ENCODE measurements at places on chromosomes 5 and 9. TPM values are rescaled to one million over a fixed set of nuclear protein-coding genes. Genes with fewer than 3 reads are reported as not detected.

DNA sequence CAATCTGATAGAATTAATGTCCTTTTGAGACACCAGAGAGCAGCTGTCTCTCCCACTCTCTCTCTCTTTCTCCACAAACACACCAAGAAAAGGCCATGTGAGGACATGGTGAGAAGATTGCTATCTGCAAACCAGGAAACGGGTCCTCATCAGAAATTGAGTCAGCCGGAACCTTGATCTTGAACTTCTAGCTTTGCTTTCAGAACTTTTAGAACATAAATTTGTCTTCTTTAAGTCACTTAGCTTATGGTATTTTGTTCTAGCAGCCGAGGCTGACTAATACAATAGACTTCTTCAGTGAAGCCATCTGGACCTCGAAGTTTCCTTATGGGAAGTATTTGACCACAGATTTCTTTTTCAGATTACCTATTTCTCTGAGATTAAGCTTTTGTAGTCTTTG is 18.1 kb downstream of the NEUROG1 start:
- DNase-seq, result no peak

DNA sequence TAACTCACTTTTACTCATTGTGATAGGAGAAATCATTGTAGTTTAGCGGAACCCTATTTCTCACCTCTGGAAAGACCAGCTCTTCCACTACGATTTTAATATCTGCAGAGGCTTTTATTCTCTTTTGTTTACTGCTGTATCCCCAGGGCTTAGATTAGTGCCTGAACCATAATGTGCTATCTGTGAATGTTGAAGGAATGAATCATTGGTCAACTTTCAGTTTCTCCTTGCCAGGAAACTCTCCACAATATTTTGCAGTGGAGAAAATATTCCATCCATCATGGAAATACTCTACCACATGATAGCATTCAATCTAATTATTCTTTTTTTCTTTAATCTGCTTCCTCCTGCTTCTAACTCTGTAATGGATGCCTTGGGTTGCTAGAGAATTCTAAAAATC is 263.5 kb upstream of the PTPRD start:
- peak; percentile 17 for DNase-seq

- no peak for DNase-seq
Measured at GRCh38 chr9:118595719-118596305, 773.4 kb downstream of the BRINP1 start.

GRCh38 chr5:170070556-170071412 is 34.9 kb upstream of the FOXI1 start:
- peak; percentile 11 for DNase-seq

DNA sequence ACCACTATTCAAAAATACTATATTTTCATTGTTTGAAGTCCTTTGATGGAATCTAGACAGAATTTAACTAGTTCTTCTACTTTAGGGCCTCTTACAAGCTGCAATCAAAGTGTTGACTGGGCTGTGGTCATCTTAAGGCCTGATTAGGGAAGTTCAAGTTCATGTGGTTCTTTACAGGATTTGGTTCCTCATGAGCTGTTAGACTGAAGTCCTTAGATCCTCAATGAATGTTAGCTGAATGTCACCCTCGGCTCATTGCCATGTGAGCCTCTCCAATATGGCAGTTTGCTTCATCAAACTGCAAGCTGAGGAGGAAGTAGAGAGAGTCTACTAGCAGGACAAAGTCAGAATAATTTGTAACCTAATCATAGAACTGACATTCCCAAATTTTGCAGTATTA is 135.1 kb downstream of the CSNK1G3 start:
- DNase-seq, result no peak

GRCh38 chr9:15080401-15080800 is 170.2 kb upstream of the FREM1 start:
- no peak for DNase-seq

GRCh38 chr9:7172154-7173115 is 414.7 kb downstream of the KDM4C start:
- DNase-seq, result peak; percentile 4

DNA sequence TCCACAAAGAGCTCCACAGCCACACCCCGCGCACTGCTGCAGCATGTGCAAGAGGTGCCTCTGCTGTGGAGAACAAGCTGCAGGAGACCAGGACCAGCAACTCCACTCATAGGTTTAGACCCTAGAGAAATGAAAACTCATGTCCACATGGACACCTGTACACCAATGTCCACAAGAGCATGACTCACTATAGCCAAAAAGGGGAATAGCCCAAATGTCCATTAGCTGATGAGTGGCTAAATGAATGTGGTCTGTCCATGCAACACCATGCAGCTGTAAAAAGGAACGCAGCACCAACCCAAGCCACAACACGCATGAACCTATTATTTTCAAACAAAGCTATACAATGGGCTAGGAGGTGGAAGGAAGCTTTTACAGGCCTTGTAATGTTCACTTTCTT is 18.1 kb downstream of the DYNC2I2 start:
- DNase-seq, result no peak

DNA sequence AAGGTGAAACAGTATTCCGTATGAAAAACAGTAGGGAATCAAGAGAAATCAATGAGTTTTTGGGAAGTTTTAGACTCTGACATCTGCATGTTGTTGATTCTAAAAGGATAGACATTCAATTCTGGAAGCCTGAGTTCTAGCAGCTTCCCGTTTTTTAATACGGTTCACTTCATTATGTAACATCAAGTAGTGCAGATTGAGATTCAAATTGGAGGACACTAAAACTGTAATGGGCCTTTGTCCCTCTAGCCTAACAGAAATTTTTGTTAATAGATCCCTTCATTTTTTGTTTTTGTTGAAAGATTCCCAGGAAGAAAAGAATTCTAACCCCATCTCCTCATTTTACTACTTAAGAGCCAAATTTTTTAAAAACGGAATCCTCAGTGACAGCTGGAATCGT is 384.6 kb downstream of the SH3GL2 start:
- DNase-seq, result no peak

DNA sequence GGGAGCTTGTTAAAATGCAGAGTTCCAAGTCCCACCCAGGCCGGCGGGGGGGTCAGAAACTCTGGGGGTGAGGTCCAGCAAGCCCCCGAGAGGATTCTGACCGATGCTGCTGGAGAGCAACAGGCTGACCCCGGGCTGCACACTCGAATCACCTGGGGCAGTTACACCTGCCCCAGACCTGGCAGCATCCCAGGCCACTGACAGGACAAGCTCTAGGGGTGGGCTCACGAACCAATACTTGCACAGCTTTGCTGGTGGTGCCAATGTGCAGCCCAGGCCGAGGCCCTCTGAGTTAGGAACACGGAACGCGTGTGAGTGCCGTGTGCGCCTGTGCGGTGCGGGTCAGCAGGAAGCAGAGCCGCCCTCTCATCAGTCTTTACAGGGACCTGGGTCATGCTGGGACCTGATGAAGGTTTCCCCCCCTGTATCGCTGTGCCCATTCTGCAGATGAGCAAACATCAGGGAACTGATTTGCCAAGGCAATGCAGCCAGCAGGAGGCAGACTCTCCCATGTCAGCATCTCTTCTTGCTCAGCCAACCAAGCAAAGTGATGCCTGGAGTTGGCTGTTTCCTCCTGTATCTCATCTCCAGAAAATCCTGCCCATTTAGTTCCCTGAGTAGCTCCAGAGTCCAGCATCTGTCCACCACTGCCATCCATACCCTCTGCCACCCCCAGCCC is 16.3 kb downstream of the FAM163B start:
- DNase-seq, result no peak

- no peak for DNase-seq
Measured at GRCh38 chr5:143205883-143206195, 197.6 kb downstream of the NR3C1 start.

GRCh38 chr5:129103397-129103796 is 8.8 kb downstream of the ISOC1 start:
- no peak for DNase-seq

DNA sequence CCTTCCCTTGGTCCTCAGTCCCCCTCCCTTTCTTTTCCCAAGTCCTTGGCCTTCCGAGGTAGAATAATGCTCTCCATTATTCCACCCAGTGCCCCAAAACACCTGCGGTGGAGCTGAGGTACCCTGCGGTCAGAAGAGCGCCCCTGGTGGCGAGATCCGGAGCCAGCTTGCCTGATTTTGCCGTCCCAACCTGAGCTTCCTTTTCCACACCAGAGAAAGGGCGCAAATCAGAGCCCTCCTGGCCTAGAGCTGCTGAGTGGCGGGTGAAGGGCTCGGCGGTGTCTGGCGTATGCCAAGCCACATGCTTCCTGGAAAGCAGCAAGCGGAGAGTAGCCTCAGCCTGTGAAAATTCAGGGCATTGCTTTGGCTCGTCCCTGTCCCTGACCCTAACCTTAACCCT is 21.1 kb upstream of the CARTPT start:
- DNase-seq, result no peak

DNA sequence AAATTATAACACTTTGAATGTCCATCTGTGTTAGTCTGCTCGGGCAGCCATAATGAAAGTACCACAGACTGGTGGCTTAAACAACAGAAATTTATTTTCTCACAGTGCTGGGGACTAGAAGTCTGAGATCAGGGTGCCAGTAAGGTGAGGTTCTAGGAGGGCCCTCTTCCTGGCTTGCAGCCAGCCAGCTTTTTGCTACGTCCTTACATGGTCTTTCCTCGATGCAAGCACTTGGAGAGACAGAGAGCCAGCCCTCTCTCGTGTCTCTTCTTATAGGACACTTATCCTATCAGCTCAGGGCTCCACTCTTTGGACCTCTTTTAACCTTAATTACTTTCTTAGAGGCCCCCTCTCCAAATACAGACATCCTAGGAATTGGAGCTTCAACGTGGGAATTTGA is 351.8 kb downstream of the SPOCK1 start:
- no peak for DNase-seq

- no peak for DNase-seq
Measured at GRCh38 chr5:157108976-157109375, at the start of gene HAVCR2. Gene HAVCR2, minus strand, starts transcription at chr5:157109044. Its CDS starts 61 bp downstream, at chr5:157108983.

DNA sequence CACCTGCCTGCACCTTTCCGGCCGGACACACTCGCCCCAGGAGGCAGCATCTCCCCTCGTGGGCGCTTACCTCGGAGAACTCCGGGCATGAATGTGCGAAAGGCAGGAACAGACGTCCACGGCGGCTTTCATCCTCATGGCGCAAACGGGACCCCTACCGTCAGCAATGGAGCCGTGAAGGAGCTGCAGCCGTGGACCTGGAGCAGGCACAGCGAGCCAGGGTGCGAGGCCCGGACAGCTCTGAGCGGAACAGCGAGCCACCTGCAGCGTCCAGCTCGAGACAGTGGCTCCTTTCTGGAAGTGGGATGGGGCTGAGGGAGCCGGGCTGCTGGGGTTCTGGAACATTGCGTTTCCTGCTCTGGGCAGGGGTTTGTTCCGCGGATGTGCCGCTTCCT is 7.8 kb upstream of the SLC6A19 start:
- no peak for DNase-seq

GRCh38 chr9:122453677-122454135 is 24.0 kb downstream of the OR1J1 start:
- DNase-seq, result peak; percentile 23

DNA sequence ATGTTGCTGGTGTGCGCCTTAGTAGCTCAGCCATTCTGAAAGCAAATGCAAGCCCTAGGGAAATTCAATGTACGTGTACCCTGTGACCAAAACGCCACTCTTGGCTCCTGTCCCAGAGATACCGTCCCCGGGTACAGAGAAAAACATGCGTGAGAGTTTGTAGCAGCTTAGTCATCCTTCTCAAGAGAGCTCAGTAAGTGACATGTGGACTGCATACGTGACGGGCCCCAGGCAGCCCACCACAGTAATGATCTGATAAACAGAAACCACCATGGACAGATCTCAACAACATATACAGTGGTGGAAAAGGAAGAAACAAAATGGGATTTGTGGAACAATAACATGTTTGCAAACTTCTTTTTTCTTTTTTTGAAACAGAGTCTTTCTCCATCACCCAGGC is 45.1 kb downstream of the S1PR3 start:
- no peak for DNase-seq

DNA sequence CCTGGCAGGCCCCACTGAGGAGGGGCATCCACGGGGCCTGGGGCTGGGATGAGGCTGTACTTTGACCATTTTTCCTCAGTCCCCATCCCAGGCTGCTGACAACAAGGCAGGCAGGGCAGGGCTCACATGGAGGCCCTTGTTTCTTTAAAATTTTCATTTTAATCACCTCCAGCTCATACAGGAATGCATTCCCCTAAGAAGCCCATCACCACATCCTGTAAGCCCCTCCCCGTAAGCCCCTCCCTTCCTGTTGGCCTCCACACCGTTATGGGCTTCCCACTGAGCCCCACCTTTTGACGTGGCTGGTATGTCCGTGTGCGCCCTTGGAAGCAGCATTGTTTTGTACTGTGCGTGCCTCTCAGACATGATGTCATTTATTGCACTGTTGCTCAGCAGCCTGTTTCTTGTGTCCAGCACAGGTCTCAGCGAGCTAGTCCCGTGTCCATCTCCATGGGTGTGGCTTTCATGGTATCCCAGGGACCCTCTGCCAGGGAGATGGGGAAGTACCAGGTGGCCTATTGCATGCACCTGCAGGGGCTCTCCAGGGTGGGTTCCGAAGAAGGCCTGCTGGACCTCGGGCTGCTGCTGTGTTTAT is 22.4 kb downstream of the PHF2 start:
- no peak for DNase-seq

GRCh38 chr5:43270645-43271044 is 42.6 kb downstream of the HMGCS1 start:
- DNase-seq, result no peak

GRCh38 chr5:127012916-127013315 is 17.4 kb downstream of the MARCHF3 start:
- DNase-seq, result peak; percentile 83

DNA sequence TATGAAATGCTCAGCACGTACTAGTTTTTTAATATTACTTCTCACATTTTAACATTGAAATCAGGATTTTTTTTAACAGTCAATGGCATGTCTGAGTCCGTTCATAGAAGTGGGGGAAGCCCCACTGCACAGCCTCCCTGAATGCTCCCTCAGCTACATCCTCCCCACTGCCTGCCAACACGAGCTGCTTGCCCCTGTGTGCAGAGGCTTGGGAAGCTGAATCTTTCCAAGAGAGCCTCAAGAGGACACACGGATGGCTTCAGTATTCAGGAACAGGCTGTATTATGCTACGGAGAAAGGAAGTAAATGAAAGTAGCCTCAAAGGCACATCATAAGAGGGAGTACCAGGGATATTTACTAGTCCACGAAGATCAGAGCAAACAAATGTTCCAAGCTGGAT is 248.7 kb downstream of the SPOCK1 start:
- DNase-seq, result no peak

The SEMA5A gene
- total RNA-seq, result under 0.01 TPM

The MYOT gene
- not detected for total RNA-seq

The PCDH12 gene
- total RNA-seq, result 22.9 TPM

The ADAMTSL1 gene
- 4.7 TPM for total RNA-seq

The GPR151 gene
- total RNA-seq, result not detected

The OR1Q1 gene
- total RNA-seq, result not detected

The ACOT12 gene
- not detected for total RNA-seq

The WNK2 gene
- total RNA-seq, result under 0.01 TPM

The CNTNAP3 gene
- total RNA-seq, result 78.6 TPM

The TRIM7 gene
- 7.6 TPM for total RNA-seq

The C5orf24 gene
- 36.8 TPM for total RNA-seq

The FOXD4L3 gene
- under 0.01 TPM for total RNA-seq

The TRIM36 gene
- total RNA-seq, result 0.26 TPM

The COL15A1 gene
- 2.8 TPM for total RNA-seq

The KCNN2 gene
- total RNA-seq, result 3.4 TPM

The AHRR gene
- 4.5 TPM for total RNA-seq
